ENCODE measurements at places on chromosomes 12 and 14. TPM values are rescaled to one million over a fixed set of nuclear protein-coding genes. Genes with fewer than 3 reads are reported as not detected.

Gene LBHD2
- total RNA-seq: 1.1 TPM

Gene NANOG
- not detected for total RNA-seq

Gene ACTN1
- total RNA-seq: 118 TPM

Gene SPIC
- not detected for total RNA-seq
